ENCODE measurements at places on chromosomes 16 and 17.

DNA sequence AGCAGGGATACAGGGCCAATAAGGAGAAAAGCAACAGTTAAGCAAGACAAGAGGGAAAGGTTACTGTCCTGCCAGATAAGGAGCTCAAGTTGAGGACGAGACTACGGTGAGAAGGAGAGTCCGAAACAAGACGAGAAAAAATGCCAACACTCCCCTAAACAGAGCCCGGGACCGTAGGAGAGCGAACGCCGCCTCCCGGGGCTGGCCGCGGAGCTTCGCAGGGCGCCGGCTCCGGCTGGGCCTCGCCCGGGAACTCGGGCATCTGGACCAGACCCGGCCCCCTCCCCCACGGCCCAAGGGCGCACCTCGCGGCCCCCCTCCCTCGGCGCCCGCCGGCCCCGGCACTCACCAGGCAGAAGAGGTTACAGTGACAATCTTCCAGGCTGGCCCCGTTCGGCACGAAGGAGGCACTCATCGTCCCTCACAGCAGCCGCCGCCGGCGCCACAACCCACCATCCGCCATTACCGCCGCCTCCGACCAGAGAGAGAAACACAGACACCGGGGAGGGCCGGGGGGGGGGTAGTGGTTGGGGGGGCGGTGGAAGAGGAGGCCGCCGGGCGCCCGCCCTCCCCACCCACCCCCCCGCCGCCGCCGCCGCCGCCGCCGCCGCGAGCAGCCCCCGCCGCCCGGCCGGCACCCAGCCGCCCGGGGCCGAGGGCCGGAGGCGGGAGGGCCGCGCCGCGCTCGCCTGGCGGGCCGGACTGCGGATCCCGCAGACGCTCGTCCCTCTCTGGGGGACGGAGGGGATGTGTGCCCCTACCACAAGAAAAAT is at the start of gene MED13:
MED13 (minus strand) TSS at position 488 of the 773 bp plus-strand sequence; CDS start at position 415, 73 bp downstream.
- peak; percentile 38 for DNase-seq

- no peak for DNase-seq
Measured at GRCh38 chr17:31281061-31281460, 16.0 kb downstream of the OMG start.

GRCh38 chr17:7208754-7209460 is 10.7 kb downstream of the DLG4 start:
- DNase-seq = no peak

DNA sequence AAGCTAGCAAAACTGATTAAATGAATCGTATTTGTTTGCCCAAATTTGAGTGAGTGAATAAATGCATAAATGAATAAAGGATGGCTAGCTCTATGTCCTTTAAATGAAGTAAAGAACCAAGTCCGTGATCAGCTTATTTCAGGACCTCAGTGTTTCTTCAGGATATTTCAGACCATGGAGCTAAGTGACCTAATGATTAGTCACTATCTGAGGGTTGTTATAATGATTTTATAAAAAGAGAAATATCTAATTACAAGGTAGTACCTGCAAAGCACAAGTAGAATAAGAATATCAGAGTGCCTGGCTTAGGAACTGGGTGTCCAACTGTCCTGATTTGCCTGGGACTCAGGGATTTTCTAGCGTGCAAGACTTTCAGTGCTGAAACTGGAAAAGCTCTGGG is 12.5 kb downstream of the KCNJ2 start:
- DNase-seq = no peak

- DNase-seq = no peak
Measured at GRCh38 chr16:4830408-4830807, 16.7 kb downstream of the GLYR1 start.

- DNase-seq = peak; percentile 70
Measured at GRCh38 chr17:58121925-58122324, 26.3 kb upstream of the OR4D1 start.

GRCh38 chr17:45101883-45102811 is 30.2 kb downstream of the PLCD3 start:
- no peak for DNase-seq

GRCh38 chr16:86217891-86218270 is 292.4 kb upstream of the FOXF1 start:
- no peak for DNase-seq

- DNase-seq = no peak
Measured at GRCh38 chr17:73591296-73592078, 52.8 kb downstream of the SDK2 start.

DNA sequence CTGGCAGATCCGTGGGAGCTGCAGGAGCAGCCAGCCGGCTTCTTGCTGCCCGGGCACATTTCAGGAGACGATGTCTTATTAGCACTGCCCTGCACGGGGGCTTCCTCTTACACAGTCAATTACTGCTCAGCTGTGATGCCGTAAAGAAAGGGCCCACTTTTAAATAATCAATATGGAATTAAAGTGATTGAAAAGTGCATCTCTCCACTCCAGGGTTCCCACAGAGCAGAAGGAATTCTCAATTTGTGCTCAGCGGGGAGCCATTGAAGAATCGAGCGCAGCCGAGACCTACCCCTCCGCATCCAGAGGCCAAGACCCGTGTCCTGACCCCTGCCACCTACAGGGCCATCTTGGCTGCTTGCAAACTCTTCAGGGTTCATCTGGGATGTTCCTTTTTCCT is 399.4 kb upstream of the C16orf82 start:
- no peak for DNase-seq

DNA sequence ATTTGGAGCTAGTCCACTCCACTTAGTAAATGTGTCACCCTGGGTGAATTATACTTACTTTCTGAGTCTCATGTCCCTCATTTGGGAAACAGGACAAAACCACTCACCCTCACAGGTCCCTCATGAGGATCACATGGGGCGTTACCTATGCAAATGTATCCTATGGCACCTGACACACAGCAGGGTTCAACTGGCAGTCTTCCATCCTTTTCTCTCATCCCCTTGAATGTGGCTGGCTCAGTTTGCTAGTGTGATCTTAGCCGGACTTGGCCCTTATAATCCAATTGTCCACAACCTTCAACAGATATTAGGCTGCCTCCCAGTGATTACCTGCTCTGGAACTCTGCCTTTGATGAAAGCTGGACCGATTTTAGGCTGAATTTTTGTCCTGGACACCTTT is 308.8 kb downstream of the MAP2K6 start:
- no peak for DNase-seq

GRCh38 chr17:19239544-19239943 is 2.4 kb downstream of the EPN2 start:
- no peak for DNase-seq

GRCh38 chr17:4247361-4247970 is 16.3 kb downstream of the ANKFY1 start:
- DNase-seq = no peak

DNA sequence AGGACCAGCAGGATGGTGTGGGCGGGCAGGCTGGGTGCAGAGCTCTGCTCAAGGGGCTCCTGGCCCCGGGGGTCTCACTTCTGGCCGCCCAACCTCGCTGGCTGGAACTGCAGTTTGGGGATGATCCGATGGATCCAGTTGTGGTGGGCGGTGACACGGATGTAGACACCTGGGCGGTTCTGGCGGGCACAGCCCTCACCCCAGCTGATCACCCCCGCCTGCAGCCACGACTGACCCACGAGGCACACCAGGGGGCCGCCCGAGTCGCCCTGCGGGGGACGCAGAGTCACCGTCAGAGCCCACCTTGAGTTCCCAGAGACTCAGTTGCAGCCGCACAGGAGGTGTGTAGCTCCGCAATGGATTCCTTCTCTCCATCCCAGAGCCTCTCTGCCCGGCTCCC is 7.5 kb downstream of the PRSS27 start:
- no peak for DNase-seq

DNA sequence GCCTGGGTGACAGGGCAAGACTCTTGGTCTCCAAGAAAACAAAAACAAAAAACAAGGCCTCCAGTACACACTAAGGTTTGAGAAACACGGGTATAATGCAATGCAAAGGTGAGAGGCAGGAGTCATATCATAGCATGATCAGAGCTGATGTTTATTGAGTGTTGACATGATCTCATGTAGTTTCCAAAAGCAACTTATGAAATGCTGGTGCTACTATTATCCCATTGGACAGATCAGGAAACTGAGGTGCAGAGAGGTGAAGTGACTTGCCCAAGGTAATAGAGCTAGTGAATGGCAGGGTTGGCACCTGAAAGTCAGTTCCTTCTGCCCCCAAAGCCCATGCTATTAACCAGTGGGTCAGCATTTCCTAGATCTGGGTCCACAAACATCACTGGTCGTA is 3.1 kb upstream of the NPIPB7 start:
- DNase-seq = no peak

DNA sequence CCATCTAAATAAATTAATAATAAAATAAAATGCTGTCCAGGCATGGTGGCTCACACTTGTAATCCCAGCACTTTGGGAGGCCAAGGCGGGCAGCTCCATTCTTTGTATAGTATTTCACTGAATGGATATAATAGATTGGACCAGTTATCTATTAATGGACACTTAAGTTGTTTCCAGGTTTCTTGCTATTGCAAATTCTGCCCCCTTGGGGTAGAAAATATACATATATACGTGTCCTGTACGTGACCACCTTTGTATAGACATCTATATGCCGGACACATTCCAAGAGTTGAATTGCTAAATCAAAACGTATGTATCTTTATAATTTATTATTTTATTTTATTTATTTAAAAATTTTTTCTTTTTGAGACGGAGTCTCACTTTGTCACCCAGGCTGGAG is 3.9 kb upstream of the EXOC7 start:
- peak; percentile 15 for DNase-seq

GRCh38 chr17:77422104-77422747 is 281.5 kb downstream of the SEC14L1 start:
- DNase-seq = no peak

- no peak for DNase-seq
Measured at GRCh38 chr16:47664653-47665325, 203.7 kb downstream of the PHKB start.

- DNase-seq = no peak
Measured at GRCh38 chr16:1958715-1959268, 546 bp upstream of the NDUFB10 start.

DNA sequence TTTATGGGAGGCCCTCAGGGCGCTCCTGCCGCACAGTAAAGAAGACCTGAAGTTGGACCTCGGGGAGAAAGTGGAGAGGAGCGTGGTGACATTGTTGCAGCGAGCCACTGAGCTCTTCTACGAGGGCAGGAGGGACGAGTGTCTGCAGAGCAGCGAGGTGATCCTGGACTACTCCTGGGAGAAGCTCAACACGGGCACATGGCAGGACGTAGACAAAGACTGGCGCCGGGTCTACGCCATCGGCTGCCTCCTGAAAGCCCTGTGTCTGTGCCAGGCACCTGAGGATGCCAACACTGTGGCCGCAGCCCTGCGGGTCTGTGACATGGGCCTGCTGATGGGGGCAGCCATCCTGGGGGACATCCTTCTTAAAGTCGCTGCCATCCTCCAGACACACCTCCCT is 6.8 kb downstream of the KDM8 start:
- no peak for DNase-seq

GRCh38 chr17:48472411-48473281 is 42.6 kb upstream of the SKAP1 start:
- peak; percentile 85 for DNase-seq

Measured in NCI-H2081 (cell line).